ENCODE measurements at places on chromosomes 2 and 18.

GRCh38 chr2:145114726-145115125 is 594.8 kb upstream of the ZEB2 start:
- DNase-seq: no peak

GRCh38 chr2:138132108-138132507 is 167.8 kb downstream of the HNMT start:
- no peak for DNase-seq

DNA sequence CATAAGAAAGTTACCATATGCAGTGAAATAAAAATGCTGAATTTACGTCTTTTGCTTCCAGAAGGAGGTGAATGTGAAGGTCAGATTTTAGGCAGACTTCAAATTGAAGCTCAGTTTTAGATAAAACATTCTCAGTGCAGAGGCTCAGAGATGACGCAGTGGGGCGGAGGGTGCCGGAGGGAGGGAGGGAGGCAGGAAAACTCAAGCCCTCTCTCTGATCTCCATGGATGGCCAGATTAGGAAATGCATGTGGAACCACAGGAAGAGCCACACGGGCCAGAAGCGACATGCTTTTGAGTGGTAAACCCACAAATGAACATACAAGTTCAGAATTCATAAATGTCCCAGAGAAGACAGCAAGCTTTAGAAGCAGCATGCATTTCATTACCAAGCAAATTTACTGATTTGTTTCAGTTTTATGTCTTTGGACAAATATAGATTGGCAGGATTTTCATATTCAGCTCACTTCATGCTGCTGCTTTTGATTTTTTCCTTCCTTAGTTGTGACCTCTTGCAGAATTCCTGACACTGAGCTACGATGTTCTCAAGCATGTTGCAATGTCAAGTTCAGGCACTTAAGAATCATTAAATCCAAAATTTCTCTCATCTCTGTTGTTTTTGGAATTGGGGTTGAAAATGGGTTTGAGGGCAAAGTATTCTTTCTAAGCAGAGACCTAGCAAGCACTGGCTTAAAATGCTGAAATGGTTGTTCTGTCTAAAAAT is 29.7 kb upstream of the APCDD1 start:
- DNase-seq: no peak

DNA sequence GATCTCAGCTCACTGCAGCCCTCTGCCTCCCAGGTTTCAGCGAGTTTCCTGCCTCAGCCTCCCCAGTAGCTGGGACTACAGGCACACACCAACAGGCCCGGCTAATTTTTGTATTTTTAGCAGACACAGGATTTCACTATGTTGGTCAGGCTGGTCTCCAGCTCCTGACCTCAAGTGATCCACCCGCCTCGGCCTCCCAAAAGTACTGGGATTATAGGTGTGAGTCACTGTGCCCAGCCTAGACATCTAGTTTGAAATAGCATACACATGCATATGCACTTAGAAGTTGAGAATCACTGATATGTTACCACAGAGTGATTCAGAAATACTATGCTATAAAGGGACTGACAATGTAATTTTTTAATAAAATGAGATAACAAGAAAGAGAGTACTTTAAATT is 69.8 kb upstream of the CDKL4 start:
- no peak for DNase-seq

DNA sequence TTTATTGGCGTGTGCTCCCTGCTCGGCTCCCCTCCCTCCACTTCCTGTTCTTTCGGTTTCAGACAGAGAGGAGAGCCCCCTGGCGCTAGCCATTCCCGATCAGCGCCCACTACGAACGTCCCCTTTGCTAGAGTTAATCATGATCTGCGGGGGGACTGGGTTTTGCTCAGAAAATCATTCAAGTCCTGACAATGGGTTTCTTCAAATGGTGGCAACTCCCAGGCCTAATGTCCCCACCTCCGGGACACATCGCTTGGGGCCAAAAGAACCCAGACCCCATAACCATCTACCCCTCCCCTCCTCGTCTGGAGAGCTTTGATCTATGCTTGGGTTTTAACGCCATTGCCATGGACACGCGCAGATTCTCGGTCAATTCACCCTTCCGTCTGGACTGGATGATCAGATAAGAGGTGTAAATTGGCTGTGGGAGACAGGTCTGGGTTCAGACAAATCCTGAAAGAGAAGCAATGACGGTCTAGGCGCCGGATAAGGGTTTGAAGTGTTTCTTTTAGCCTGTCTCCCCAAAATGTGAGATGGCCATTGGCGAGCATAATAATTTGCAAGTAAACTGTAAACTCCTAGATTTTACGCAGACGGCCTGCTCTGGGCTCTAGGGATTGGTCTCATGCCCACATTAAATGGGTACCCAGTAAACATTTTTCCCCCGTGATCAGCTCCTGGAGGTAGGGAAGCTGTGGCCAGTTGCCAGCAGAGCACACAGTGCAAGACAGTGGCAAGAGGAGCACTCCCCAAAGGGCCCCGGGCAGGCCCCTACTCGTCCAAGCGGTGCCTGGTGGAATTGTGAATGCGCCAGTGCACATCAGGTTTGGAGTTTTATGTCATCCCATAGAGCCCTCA is 4.7 kb downstream of the NRP2 start:
- DNase-seq: no peak

DNA sequence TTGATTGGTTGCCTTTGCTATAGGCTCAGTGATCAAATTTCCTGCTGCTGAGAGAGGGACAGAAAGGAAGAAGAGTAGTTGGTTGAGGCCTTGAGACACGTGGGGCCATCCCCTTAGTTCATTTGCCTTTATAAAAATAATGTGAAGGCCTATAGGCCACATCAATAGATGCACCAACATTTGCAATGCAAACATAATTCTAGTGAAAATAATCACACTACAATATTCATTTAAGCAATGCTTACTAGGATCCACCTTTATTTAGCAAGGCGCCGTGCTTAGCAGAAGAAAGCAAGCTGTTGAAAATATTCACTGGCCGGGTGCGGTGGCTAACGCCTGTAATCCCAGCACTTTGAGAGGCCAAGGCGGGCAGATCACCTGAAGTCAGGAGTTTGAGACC is 105.3 kb upstream of the CXCR4 start:
- DNase-seq: no peak

GRCh38 chr2:56960581-56960980 is 776.8 kb downstream of the CCDC85A start:
- DNase-seq: no peak

DNA sequence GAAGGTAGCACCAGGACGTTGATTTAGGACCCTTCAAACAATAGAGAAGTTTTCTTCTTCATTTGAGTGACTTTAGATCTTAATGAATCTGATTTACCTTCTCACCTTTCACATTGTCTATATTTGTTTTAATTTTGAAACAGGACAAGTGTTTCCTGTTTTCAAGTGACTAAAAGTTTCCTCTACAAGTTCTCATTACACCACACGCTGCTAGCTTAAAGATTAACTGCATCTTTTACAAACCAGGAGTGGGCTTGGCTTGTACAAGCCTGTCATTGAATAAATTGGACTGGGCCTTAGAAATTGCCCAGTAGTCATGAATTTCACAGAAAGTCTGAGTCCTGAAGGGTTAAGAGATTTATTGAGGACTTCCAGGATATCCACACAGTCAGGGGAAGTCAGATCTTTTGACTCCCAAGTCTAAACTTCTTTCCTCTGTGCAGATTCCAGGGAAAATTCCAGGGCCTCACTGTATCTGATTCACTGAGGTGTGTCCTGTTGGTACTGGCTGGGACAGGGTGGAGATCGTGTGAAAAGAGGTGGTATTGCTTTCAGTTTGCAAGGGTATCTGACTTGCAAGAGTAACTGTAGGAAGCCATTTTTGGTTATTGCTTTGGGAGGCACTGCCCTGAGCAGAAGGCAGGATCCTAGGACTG is 3.4 kb downstream of the SGPP2 start:
- no peak for DNase-seq

DNA sequence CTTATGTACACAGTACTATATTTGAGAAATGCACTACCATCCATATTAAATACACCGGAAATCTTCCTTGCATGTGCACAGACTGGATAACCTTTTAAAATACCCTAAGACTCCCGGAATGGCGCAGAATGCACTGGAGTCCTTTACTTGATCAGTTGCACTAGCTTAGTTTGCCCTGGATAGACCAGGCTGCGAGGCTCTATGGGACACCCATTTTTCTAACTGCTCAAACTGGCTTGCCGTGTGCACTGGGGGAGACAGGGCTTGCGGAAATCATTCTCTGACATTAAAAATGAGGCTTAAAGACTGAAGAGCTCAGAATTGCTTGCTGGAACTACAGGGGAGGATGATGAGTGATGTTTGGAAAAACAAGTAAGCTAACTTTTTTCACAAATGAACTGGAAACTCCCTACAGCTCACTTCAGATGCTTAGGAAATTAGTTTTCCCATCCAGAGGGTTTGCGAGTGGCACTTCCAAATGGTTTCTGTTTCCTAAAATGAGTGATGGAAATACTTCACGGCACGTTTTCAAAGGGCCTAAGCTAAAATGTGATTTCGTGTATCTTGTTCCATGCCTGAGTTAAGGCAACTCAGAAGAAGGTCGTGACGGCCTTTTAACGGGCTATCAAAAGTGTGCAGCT is 2.7 kb downstream of the NCK2 start:
- DNase-seq: no peak

DNA sequence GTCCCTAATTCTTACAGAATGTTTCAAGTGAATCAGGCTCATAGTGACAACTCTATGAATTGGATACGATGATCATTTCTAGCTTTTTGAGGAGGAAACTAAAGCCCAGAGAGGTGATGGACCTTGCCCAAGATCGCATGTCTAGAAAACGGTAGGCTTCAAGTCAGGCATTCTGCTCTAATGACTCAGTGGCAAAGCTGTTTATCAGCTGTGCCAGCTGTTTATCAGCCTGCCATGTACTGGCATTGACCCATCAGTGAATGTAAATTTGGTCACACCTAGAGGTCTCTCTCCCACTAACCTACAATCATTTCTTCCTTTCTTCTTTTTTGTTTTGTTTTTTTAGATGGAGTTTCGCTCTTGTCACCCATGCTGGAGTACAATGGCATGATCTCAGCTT is 6.1 kb upstream of the DAW1 start:
- DNase-seq: no peak
